Hindlimb muscle (tissue), 1 donor: ENCODE measurements at places on chromosomes 5 and 9.
A peak's percentile ranks its signal among the peaks of the same experiment; 100 is the strongest.

- no peak for DNase-seq
Observed at GRCh38 chr9:90778746-90779145, 22.9 kb upstream of the SYK start.

GRCh38 chr9:128125580-128126354, 1.8 kb downstream of the PTGES2 start:
- DNase-seq: no peak

- no peak for DNase-seq
Observed at GRCh38 chr9:94818178-94818541, 91.7 kb downstream of the AOPEP start.

DNA sequence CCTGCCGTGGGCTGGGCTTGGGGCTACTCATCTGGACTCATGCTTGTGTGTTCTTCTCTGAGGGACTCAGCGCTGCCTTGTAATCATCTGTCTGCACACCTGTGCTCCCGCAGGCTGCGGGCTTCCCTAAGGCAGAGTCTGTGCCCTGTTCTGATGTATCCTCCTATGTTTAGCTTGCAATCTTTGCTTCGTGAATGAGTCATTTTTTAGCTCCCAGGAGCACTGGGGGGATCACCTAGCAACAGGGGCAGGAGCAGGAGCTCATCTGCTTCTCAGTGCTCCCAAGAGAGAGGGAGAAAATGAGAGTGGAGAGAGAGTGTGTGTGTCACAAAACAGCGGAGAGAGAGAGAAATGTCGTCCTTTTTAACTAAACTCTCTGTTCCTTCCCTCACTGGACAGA, 202.4 kb upstream of the ZNF618 start:
- DNase-seq: no peak

DNA sequence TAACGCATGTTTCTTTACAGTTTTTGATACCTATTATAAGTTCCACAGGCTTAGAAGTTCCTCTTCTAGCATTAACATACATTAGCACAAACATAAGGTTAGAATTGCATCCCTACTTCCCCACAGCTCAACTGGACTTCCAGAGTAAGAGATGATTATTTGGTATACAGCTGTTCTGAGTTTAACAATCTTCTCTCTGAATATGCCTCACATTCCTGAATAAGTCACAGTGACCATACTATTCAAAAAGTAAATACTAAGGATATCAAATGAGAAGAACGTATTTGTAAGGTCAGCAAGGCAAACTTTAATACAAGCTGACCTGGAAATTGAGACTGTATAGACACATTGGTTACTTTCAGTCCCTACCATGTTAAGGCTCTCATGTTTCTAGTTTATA, 21.3 kb downstream of the NR6A1 start:
- no peak for DNase-seq

DNA sequence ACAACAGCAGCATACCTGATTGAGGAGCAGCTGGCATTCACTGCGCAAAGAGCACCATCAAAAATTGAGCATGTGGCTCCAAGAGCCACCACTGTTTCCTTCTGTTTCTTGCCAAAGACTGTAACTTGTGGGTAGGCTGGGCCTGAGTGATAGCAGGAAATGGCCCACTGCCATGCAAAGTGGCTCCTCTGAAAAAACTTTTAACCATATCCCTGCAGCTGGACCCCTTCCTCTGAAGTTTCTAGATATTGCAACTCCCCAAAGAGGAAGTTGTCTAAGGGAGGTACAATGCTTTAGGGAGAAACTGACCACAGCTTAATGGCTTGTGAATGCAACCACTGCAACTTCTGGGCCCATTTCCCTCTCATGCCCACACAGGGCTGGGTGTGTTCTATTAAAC, 355.4 kb upstream of the PDE4D start:
- DNase-seq: no peak

- DNase-seq: no peak
Observed at GRCh38 chr5:137815202-137815990, 52.3 kb upstream of the MYOT start.

DNA sequence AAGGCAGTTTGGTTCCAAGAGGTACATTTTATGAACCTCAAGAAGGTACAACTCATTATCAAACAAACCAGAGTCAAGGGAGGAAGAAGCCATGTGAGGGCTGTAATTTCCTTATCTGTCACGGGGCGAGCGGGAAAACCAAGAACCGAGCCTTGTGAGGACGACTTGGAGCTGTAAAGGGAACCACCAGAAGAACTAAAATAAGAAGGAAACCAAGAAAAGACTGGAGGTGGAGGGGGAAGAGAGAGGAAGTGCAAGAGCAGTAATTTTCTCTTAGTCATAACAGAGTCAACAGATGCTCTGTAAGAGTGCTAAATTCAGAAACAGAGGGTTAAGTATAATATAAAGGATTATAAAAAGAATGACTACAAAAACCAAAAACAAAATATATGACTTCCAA, 127.1 kb downstream of the DIRAS2 start:
- DNase-seq: no peak

- DNase-seq: no peak
Observed at GRCh38 chr9:112384690-112385089, 4.8 kb downstream of the HSDL2 start.

DNA sequence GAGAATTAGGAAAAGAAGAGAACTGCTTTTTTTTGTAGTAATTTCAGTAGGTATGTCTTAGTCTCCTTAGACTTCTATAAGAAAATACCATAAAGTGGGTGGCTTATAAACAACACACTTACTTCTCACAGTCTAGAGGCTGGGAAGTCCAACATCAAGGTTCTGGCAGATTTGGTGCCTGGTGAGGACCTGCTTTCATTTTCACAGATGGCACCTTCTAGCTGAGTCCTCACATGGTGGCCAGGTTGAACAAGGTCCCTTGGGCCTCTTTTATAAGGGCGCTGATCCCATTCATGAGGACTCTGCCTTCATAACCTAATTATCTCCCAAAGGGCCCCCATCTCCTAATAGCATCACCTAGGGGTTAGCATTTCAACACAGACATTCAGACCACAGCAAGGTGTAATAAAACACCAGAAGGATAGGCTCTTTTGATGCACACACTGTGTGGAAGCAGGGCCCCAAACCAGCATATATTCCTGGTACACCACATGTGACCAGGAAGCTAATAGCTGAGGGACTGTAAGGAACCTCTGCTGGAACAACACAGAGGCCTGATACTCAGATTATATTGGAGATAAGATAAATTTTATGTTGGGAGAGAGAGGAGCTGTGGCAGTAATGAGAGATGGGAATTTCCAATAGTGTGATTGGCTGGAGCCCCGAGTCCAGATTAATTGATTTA, 384.9 kb downstream of the RAB3C start:
- DNase-seq: no peak

- no peak for DNase-seq
Observed at GRCh38 chr9:34310215-34310614, 18.9 kb downstream of the KIF24 start.

DNA sequence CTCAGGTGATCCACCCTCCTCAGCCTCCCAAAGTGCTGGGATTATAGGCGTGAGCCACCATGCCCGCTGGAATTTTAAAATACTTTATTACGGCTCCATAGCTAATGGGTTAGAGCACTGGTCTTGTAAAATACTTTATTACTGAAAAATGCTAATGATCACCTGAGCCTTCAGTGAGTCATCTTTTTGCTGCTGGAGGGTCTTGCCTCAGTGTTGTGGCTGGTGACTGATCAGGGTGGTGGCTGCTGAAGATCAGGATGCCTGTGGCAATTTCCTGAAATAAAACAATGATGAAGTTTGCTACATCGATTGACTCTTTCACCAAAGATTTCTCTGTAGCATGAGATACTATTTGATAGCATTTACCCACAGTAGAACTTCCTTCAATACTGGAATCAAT, 26.0 kb upstream of the GNE start:
- DNase-seq: no peak

DNA sequence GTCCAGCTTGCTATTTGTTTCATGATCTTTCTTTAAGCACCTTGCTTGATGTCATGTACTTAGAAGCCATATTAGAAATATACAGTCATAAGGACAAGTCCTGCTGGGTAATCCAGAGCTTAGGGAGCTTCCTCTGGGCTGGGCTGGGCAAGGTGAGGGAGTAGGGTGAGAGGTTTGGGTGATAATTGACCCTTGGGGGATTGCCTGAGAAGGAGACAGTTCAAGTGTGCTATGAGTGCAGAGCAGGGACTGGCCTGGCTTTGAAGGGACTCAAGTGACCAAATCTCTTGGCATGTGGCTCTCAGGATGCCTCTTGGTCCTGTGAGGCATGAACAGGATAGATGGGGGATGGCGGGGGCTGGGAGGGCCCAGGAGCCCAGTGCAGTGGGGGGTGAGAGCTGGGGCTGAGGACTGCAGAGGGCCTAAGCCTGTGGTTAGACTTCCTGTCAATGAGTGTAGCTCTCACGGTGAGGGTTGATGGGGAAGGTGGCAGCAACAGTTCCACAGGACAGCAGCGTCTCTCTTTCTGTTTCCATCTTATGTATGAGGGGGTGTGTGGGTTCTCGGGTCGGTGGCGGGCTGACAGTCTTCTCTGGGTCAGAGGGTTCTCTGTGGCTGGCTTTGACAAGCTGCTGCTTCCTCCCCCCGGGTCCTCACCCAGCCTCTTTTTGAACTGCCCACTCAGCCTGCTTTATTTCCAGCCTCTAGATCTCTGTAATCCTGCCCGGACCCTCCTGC, 53.5 kb downstream of the RGS3 start:
- DNase-seq: no peak

DNA sequence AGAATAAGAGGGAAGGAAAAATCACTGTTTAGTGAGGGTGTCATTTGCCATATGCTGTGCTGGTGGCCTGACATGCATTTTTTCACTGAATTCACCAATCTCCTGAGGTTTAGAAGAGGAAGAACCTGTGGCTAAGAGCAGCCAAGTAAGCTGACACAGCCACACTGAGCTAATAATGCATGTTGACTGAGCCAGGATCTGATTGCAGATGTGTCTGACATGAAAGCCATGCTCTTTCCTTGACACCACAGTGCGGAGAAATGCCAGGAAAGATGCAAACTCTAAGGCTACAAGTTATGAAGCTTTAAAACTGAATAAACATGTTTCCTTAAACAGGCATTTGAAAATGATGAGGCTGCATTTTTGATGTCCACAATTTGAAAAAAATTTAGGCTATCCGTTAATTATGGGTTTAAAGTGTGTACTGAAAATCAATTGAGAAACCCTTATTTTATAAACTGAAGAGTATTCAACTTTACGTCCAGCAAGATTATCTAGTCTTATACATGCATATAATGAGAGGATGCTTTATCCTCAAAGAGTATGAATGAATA, 208.6 kb downstream of the FBN2 start:
- peak; percentile 62 for DNase-seq

- no peak for DNase-seq
Observed at GRCh38 chr9:16572005-16572734, 298.3 kb downstream of the BNC2 start.

DNA sequence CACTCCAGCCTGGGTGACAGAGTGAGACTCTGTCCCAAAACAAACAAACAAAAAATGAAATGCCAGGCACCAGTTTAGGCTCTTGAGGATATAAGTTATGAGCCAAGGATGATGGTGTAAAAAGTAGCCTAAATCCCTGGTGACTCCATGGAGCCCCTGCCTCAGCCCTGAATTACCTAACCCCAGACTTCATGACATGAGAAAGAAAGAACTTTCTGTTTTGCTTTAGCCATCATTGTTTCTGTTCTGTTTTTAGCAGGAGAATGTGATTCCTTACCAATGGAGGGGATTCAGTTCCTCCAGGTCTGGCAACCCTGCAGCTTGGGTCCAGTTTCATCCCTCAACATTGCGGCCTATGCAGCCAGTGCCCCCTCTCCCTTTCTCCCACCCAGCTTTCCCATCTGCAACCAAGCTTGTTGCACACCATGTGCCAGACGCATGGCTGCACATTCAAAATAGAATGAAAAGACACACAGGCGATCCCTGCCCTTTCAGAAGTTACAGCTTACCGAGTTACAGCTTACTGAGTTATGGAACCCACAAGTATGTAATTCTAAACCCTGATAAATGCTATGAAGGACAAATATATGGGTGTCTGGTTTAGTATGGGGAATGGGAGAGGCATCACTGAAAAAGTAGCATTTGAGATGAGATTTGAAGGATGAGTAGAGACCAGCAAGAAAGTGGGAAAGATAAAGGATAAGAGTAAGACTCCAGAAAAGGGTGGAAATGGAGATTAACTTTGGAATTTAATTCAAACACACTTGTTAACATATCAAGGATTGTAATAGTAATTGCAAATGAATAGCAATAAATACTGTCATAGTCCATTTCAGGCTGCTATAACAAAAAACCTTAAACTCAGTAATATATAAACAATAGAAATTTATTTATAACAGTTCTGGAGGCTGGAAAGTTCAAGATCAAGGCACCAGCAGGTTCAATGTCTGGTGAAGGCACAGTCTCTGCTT, 6.0 kb upstream of the SEMA5A start:
- DNase-seq: no peak

DNA sequence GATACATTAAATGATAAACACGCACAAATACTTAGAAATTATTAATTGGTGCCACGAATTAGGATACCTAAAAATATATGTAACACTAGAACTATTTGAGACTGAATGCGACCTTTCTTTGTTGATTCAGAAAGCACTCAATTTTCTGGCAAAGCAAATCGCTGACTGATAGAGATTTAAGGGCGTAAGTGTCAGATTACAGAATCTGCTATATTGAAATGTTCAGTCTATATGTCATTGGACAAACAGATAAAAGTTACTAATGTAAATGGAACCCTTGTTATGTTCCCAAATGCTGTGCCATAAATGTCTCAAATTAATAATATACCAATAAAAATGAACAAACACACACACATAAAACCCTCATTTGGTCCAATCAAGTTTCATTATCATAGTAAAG, 137.9 kb downstream of the MPDZ start:
- no peak for DNase-seq

GRCh38 chr9:109379513-109379912, 58.7 kb upstream of the EPB41L4B start:
- DNase-seq: no peak

- no peak for DNase-seq
Observed at GRCh38 chr9:34551751-34552605, 29.2 kb upstream of the ENHO start.

GRCh38 chr9:69204849-69205248, 30.8 kb downstream of the TJP2 start:
- DNase-seq: no peak

- DNase-seq: no peak
Observed at GRCh38 chr9:18903450-18903849, 129.6 kb downstream of the SAXO1 start.

GRCh38 chr5:139956342-139956741, 86.8 kb downstream of the NRG2 start:
- DNase-seq: no peak

DNA sequence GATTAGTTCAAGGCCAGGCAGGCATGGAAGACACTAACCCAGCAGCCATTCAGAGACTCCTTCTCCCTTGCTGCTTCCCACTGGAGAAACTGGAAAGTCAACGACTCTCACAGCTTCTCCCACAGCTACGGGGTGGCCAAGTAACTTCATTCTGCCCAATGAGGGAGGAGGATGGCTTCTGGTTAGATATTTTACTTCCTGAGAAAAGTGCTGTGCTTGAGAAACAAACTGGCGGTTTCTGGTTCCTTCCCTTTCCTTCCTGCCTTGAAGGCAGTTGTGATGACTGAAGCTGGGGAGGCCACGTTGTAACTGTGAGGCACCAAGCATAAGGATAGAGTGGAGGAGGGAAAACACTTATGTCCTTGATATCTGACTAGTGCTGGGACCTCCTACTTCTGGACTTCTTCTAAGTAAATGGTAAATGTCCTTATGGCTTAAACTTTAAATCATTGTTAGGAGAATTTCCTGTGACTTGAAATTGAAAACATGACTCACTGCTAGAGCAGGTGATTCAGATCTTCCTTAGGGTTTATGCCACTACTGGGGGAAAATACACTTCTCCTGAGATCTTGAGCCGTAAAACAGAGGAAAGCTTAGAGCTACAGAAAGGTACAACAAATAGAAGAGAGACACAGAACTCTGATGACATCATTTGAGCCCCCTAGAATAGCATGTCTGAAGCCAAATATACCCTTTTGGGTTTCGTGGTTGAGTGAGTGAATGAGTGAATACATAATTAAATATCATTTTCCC, 3.1 kb upstream of the GNPDA1 start:
- DNase-seq: no peak
